ENCODE measurements at places on chromosomes 12 and 14.

- DNase-seq, result peak; percentile 52
These were observed 33.6 kb downstream of the E2F7 start for GRCh38 chr12:77031745-77032144.

- DNase-seq, result no peak
These were observed 167.8 kb downstream of the RMST start for GRCh38 chr12:97630356-97630755.

DNA sequence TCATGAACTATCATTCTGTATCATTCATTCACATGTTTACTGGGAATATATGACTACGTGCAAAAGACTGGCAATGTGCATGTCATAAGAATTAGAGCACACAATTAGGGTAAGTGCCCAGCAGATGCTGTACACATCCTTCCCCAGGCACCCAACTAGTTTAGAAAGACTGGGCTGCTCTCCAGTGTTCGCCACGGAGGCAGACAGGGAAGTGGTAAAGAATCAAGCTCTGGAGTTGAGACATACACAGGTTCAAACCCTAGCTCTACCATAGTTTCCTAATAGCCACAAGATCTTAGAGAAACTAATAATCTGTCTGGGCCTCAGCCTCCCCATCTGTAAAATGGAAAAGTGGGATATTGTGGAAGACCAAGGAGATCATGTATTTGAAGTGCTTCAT, 6.8 kb downstream of the TMCC3 start:
- no peak for DNase-seq

GRCh38 chr12:53325511-53326061, 4.2 kb upstream of the AAAS start:
- DNase-seq, result no peak

DNA sequence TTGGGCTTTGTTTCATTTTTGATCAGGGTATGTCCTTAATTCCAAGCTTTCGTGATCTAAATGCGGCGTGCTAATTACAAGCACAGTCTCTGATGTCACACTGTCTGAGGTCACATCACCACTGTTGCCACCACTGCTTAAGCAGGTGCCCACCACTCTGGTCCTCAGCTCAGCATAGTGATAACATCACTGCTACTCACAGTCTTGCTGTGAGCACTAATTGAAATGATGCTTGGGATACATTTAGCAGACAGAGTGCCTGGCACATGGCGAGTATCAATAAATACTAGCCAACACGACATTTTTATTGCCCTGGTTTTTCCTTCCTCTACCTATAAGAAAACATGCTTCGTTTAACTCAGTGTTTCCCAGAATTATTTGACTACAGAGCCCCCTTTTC, 7.9 kb downstream of the RILPL2 start:
- DNase-seq, result no peak

DNA sequence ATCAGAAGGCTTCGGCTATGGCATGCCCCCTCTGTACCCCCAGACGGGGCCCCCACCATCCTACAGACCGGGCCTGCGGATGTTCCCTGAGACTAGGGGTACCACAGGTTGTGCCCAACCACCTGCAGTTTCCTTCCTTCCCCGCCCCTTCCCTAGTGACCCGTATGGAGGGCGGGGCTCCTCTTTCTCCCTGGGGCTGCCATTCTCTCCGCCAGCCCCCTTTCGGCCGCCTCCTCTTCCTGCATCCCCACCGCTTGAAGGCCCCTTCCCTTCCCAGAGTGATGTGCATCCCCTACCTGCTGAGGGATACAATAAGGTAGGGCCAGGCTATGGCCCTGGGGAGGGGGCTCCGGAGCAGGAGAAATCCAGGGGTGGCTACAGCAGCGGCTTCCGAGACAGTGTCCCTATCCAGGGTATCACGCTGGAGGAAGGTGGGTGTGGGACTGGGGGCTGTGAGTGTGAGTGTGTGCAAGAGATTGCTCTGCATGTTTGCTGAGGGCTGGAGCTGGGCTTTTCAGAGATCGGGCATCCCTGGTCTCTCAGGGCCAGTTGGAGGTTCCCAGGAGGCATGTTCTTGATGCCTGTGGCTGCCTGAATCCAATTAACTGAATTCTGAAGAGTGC, 8.6 kb downstream of the NFATC4 start:
- DNase-seq, result no peak

DNA sequence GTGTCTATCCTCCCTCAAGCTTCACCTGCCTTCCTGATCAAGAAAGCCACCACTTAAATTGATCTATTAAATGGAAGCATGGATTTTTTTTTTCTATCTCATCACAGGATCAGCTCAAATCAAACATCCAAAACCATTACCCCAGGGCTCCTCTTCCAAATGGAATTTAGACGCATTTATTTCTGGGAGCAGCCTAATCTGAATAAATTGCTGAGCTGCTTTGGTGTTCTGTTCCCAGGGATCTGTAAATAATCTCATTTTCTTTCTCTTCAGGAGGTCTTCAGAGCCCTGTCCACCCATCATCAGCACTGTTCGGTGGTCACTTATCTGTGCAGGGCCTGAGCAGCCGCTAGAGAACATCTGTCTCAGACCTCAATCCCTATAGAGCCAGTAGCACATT, 695.4 kb upstream of the TMEM132C start:
- DNase-seq, result no peak

DNA sequence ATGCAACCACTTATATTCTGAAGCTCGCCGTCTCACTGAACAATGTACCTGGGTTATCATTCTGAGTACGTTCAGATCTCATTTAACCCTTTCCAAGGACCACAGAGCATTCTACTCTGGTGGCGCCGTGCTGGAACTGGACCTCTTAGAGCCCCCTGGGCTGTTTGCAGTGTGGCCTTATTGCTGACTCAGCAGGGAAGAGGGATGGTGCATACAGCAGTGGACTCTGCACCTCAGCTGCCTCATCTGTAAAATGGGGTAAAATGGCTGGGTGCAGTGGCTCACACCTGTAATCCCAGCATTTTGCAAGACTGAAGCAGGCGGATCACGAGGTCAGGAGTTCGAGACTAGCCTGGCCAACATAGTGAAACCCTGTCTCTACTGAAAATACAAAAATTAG, 2.9 kb downstream of the ALDH2 start:
- DNase-seq, result no peak

- DNase-seq, result no peak
These were observed 542.1 kb upstream of the ATP2B1 start for GRCh38 chr12:90250766-90251165.

- DNase-seq, result no peak
These were observed 47.5 kb downstream of the C14orf132 start for GRCh38 chr14:96086574-96087077.

- DNase-seq, result no peak
These were observed 633 bp downstream of the STX2 start for GRCh38 chr12:130838284-130838950.

DNA sequence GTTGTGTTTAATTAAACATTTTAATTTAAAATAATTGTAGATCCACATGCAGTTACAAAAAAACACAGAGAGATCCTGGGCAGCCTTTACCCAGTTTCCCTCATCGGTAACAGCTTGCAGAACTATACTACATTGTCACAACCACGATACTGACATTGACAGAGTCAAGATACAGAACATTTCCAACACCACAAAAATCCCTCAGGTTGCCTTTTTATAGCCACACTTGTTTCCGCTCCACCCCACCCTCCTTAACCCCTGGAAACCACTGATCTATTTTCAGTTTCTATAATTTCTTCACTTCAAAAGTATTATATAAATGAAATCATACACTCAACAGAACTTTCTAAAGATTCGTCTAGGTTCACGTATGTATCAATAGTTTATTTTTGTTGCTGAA, 458.8 kb upstream of the SOX5 start:
- DNase-seq, result no peak

DNA sequence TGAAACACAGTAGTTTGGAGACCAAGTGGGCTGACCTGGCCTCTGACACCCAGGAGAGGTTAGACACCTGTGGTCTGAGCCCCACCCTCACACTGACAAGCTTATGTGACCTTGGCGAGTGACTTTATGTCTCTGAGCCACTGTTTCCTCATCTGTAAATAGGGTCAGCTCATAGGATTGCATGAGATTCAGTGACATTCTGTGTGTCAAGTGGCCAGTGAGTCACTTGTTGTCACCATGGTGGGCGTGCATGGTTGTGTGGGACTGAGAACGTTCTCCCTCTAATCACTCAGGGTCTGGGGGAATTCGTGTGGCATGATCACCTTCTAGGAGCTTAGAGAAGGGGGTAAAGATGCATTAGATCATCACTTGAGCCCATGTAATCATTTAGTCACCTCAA, 146.4 kb downstream of the PHETA1 start:
- no peak for DNase-seq

GRCh38 chr14:103685276-103686211, 29.7 kb downstream of the XRCC3 start:
- no peak for DNase-seq

- no peak for DNase-seq
These were observed 24.3 kb downstream of the NCKAP5L start for GRCh38 chr12:49803693-49804450.

- DNase-seq, result no peak
These were observed 26.7 kb downstream of the CRY1 start for GRCh38 chr12:107066691-107067090.

DNA sequence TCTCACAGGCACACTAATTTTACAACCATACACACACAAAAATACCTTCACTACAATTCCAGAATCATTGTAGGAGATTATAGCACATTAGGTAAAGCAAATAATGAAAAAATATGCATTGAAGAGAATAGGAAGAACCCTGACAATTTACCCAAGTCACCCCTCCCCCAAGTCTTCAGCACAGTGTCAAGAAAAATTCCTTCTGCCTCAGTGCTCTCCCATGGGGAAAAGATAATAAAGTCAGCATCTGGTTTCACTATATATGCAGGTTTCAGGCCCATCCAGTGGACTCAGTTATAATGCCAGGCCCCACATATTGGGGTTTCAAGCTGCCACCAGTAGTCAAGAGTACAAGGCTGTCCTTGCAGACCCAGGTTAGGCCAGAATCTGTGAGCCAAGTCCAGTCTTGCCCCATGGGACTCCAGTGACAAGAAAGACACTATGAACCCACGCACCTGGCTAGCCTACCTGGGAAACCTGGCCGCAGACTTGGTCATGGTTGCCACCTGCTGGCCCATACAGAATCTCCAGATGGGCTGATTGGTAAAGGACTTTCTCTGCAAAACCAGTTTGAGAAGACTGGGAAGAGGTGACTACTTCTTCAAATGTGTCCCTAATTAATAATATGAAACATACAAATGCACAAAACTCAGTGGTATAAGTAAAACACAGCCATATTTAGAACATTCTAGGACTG, 398.6 kb upstream of the FLRT2 start:
- no peak for DNase-seq

- no peak for DNase-seq
These were observed 7.1 kb downstream of the ABCC9 start for GRCh38 chr12:21934173-21934572.

DNA sequence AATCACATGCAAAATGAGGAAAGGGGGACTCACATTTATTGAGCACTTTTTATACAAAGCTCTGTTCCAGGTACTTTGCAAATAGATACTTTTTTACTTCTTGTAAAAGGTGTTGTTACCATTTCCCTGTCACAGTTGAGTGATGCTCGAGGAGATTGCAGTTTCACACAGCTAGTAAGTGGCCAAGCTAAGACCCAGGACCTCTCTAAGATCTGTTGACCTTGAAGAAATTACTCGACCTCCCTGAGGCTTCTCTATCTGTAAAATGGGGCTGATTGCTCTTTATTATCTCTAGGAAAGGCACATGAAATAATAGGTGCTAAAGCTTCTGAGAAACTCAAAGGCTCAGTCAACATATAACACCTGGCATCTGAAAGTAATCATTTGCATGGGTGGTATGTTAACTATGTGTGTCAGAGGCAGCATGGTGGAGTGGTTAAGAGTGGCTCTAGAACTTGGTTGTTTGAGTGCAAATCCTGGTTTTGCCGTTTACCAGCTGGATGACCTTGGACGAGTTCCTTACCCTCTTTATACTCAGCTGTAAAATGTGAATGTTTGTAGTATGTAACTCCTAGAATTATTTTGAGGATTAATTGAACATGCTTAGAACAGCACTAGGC, 41.5 kb downstream of the IFT81 start:
- DNase-seq, result no peak

GRCh38 chr14:80634106-80634758, 307.3 kb downstream of the CEP128 start:
- DNase-seq, result no peak

DNA sequence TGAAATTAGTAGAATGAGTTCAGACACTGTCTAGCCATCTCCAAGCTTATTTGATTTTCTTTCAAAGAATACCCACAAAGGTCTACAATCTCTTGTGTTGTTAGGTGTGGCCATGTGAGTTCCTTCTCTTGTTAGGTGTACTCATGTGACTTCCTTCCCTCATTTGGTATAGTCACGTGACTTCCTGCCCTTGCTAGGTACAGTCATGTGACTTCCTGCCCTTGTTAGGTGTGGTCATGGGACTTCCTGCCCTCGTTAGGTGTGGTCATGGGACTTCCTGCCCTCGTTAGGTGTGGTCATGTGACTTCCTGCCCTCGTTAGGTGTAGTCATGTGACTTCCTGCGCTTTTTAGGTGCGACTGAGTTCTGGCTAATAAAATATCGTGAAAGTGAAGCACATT, 179.6 kb downstream of the TMX1 start:
- no peak for DNase-seq

DNA sequence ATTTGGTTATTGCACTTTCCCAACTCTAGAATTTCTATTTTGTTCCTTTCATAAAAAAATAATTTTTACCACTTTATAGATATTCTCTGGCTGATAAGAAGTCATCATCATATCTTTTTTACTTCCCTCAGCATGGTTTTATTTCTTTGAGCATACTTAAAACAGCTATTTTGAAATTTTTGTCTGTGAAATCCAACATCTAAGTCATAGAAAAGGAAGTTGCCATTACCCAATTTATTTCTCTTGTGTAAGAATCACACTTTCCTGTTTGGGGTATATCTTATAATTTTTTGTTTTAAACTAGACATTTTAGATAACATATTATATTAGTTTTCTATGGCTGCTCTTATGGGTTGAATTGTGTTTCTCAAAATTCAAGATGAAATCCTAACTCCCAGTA, 400.2 kb upstream of the OR4E1 start:
- no peak for DNase-seq

DNA sequence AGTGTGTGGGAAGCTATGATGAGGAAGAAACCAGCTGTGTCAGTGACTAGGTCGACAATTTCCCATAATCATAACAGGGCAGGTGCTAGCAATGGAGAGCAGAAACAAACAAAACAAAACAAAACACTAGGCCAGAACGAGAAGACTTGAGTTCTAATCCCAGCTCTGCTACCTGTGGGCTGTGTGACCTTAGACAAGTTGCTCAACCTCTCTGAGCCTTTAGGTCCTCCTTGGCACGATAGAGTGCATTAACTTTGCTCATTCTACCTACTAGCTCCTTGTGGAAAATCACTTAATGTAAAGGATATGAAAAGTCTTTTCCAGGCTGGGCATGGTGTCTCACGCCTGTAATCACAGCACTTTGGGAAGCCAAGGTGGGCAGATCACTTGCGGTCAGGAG, 11.2 kb downstream of the HHIPL1 start:
- no peak for DNase-seq

Measured in retinal pigment epithelial cell (primary cell).